Body of pancreas (tissue), 4 donors: ENCODE measurements at places on chromosomes 3 and 15. TPM values are rescaled to one million over a fixed set of nuclear protein-coding genes. Genes with fewer than 3 reads are reported as not detected.

PPM1M gene
- 6.9 TPM for total RNA-seq

GDPGP1 gene
- 0.33 TPM for total RNA-seq

DNA sequence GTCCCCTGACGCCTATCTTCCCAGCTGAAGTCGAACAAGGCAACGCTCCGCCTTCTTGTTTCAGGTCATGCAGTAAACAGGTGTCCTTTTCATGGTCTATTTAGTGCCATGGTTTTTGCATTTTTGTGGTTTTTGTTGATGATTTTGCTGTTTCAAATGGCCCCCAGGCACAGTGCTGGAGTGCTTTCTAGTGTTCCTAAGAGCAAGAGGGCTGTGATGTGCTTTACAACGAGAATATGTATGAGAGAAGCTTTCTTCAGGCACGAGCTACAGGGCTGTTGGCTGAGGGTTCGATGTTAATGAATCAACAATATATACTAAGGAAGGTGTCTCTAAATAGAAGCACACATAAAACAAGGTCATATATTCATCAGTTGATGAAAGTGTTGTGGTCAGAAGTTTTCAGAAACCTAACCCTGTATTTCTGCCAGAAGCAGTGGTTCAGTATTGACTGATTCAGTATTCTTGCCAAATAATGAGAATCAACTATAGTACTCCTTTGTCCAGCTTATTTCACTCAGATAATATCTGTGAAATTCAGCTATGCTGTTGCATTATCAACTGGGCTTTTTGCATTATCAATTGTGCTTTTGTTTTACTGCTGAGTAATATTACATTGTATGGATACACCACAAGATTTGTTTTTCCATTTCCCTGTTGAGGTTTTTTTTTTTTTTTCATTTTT lies 18.5 kb downstream of the LIMD1 start:
- DNase-seq: no peak

DNA sequence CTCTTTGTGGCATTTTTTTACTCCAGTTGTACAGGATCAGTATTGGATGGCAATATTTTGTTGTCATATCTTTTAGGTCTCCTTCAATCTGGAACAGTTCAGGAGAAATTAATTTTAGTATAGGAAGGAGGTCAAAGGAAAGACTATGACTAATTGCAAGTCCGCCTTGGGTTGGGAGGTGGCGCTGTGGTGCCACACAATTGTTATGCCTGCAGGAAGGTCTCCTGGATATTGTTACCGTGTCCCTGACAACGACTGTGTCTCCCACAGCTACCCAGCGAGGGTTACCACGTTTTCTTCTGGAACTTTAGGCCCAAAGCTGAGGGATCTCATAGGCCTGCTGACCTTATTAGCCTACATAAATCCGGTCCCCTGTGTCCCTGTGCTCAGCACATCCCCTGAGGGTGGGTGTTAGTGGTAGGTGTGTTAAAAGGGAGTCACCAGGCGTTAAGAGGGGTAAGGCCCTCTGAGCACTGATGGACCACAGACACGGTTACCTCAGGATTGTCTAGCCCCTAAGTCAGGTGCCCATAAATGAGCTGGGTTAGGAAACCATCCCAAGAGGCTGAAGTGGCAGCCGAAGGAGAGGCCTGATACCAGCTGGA lies 31.5 kb downstream of the KCNAB1 start:
- DNase-seq: peak; percentile 76

DNA sequence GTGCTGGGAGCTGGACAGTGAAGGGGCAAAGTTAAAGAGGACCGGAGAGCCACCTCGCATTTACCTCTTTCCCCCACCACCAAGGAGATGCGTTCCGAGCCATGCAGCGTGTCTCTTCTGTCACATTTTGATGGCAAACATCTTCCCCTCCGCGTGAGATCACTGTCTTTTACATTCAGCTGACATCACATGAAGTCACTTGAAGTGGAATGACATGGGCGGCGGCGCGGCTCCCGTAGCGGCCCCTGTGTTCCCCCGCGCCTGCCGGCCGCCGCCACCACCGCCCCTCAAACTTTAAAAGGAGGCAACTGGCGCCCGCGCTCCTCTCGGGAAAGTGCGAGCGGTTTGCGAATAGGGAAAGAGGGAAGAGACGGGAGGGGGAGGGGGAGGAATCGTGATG lies at the start of gene FEZF2:
TSS of gene FEZF2 (minus strand) at position 336 of the 400 bp plus-strand sequence. CDS start 682 bp downstream, outside the sequence.
- DNase-seq: no peak

DNA sequence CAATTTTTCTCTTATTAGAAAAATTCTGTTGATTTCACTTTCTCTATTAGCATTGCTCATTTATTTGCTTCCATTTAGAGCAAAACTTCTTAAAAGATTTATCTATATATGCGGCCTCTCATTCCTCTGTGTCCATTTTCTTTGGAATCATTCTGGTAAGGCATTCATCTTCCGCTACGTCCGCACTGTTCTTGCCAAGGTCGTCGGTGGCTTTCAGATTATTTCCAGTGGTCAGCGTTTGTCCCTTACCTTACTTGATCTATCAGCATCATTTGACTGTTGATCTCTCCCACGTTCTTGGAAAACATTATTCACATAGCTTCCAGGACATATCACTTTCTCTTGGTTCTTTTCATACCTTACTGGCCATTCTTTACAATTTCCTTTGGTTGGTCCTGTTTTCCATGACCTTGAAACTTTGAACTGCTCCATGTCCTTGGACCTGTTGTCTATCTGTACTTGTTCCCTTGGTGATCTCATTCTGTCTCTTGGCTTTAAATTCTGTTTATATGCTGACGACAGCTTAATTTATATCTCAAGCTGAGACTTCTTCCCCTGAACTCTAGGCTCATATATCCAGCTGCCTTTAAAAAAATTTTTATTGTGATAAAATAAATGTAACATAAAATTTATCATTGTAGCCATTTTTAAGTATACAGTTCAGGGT lies 54.5 kb downstream of the SLMAP start:
- no peak for DNase-seq

GRCh38 chr3:8307545-8308110 lies 194.0 kb upstream of the LMCD1 start:
- no peak for DNase-seq

DNA sequence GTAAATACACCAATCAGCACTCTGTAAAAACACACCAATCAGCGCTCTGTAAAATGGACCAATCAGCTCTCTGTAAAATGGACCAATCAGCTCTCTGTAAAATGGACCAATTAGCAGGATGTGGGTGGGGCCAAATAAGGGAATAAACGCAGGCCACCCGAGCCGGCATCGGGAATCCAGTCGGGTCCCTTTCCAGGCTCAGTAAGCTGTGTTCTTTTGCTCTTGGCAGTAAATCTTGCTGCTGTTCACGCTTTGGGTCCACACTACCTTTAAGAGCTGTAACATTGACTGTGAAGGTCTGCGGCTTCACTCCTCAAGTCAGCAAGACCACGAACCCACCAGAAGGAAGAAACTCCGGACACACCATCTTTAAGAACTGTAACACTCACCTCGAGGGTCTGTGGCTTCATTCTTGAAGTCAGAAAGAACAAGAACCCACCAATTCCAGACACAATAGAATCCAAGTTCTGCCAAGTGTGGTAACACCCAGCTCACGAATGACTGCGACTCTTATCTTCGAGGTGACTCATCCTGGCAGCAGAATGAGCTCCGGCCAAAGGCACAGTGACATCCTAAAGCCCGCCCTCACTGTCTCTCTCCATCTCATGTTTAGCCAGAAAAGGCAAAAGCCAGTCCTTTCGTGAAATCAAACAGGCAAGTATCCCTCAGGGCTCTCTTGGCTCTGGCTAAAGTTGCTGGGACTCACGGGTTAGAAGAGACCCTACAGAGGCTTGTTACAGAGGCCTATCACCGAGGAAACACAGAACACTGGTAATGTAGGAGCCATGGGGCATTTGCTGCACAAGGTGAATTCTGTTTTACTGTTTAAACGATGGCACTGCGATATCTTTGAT lies 155.2 kb downstream of the FAM43A start:
- no peak for DNase-seq

GRCh38 chr15:67090297-67091070 lies 25.1 kb downstream of the SMAD3 start:
- DNase-seq: no peak

- DNase-seq: no peak
These were observed 371.7 kb upstream of the RGMA start for GRCh38 chr15:93460717-93461116.

GRCh38 chr15:43529141-43529540 lies 11.7 kb downstream of the MAP1A start:
- DNase-seq: no peak

GRCh38 chr3:157122116-157122515 lies 37.8 kb downstream of the CCNL1 start:
- peak; percentile 25 for DNase-seq
